ENCODE measurements at places on chromosomes 3 and 15. TPM values are rescaled to one million over a fixed set of nuclear protein-coding genes. Genes with fewer than 3 reads are reported as not detected.

The CYP1A1 gene
- total RNA-seq = 0.72 TPM

The CP gene
- not detected for total RNA-seq

The CPNE9 gene
- total RNA-seq = not detected

The ST3GAL6 gene
- total RNA-seq = 6.9 TPM

The LEKR1 gene
- 1.1 TPM for total RNA-seq
